ENCODE measurements at places on chromosomes 2 and 18. TPM values are rescaled to one million over a fixed set of nuclear protein-coding genes. Genes with fewer than 3 reads are reported as not detected.

GRCh38 chr2:69080071-69080470 lies 67.1 kb downstream of the ANTXR1 start:
- peaks cover 6% of the 10 kb centered on the region for H3K36me3 ChIP-seq
- no peak overlapping the region for H3K4me3 ChIP-seq
- no peaks in the 10 kb centered on the region for H3K4me1 ChIP-seq
- no peak overlapping the region for H3K27ac ChIP-seq

C2orf92 gene
- 2.9 TPM for total RNA-seq

GPR45 gene
- total RNA-seq, result 0.23 TPM

GRCh38 chr18:14092625-14093306 lies 39.5 kb downstream of the ZNF519 start:
- H3K4me3 ChIP-seq, result no peak overlapping the region
- H3K36me3 ChIP-seq, result no peaks in the 10 kb centered on the region
- H3K27me3 ChIP-seq, result no peaks in the 10 kb centered on the region

GRCh38 chr18:65523461-65523860 lies 227.4 kb upstream of the CDH7 start:
- no peaks in the 10 kb centered on the region for H3K27me3 ChIP-seq
- no peaks in the 10 kb centered on the region for H3K4me1 ChIP-seq
- no peaks in the 10 kb centered on the region for H3K36me3 ChIP-seq
- peak; percentile 68 for DNase-seq
- no peak overlapping the region for H3K27ac ChIP-seq
- no peak overlapping the region for H3K4me3 ChIP-seq

CABLES1 gene
- total RNA-seq, result 8.8 TPM

DNA sequence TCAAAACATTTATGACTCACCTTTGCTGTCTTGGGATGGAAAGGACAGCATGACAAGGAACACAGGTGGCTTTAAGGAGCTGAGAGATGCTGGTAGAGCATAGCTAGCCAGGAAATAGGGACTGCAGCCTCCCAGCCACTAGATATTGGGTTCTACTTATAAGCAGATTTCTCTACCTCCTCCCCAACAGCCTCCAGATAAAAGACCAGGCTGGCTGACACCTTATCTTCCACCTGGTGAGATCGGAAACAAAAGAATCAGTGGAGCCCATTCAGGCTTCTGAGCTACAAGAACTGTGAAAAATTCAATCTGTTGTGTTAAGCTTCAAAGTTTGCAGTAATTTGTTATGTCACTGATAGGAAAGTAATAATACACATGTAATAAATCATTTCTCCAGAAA lies 1278.5 kb upstream of the ZEB2 start:
- DNase-seq, result no peak
- no peak overlapping the region for H3K27ac ChIP-seq
- H3K4me1 ChIP-seq, result no peaks in the 10 kb centered on the region
